ENCODE measurements at places on chromosomes 12 and 14.

GRCh38 chr14:99563749-99564129 is 40.3 kb downstream of the CCDC85C start:
- DNase-seq, result no peak

- no peak for DNase-seq
These were observed 379.3 kb upstream of the DCN start for GRCh38 chr12:91561958-91562325.

DNA sequence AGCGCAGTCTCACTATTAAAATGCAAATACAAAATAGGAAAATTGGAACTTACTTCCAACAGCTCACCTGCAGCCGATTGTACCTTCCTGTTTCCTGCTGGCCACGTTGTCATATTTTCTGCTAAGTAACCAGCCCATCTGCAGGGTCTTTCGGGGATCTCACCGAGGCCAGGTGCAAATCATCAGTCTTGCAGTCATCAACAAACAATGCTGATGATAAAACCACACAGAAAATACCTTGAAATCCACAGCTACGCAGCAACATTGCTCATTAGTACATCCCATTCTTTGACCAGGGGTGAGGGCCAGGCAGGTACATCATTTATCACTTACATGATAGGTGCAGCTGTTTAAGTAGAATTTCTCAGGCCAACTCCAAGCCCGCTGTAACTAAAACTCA is 406.9 kb downstream of the TMEM121 start:
- no peak for DNase-seq

GRCh38 chr12:38695057-38695456 is 210.3 kb downstream of the CPNE8 start:
- DNase-seq, result no peak

GRCh38 chr14:54023027-54023426 is 66.4 kb upstream of the BMP4 start:
- no peak for DNase-seq

DNA sequence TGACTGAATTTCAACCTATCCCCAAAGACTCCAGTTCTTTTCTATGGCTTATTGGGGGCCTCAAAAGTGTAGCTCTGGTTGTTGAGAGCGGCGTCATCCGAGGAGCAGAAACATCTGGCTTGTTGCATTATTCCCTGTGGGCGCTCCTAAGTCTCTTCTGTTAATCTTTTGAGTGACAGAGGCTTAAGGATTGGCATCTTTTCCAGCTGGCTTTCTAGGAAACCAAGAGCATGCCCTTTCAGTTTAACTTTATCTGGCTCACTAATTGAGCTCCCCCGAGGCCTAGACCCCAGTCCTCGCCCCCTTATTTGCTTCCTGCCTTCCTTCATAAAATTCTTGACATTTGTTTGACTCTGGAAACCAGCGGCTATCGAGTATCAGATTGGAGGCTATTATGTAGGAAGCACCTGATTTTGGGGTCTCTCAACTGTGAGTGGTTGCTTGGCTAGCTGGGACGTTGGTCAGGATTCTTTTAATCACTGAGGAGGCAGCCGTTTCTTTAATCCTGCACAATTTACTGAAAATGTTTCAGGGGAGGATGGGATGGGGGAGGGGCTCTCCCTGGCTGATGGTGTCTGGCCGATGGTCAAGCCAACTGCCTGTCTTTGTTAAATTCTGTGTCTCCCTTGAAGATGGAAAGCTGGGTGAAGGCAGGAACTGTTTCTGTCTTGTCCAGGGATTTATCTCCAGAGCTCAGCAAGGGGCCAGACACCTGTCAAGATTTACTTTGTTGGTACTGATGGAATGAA is 3.1 kb downstream of the SMOC1 start:
- DNase-seq, result no peak

DNA sequence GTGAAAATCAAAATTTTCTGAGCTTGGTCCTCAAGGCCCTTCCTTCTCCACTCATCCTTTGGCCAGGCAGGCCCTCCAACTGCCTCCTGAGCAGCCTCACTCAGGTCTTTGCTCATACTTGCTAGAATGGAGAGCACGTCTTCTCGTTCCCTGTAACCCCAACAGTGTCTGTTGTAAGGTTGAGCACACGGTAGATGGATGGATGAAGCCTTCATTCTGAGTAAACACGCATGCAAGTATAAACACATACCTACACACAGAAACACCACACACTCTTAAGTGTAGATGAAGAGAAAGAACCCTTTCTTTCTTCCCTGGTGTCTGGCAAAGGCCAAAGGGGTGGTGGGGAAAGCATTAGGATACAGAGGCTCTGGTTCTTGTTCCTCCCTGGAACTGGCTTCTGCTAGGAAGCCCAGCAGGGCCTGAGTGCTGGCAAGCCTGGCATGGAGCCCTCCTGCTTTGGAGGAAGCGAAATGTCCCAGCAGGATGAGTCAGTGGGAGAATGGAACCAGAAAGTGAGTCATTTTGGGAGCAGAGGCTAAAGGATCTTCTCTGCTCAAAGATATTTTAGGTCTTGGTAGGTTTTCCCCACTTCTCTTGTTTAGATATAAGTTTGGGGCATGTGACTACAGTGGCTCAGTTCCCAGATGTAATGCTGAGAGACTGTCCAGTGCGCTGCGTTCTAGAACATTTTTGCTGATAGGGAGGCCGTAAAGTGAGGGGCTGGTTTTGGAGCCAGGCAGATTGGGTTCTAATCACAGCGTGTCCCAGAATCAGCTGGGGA is 127.4 kb downstream of the CACNA1C start:
- no peak for DNase-seq

- no peak for DNase-seq
These were observed 6.2 kb upstream of the CCT2 start for GRCh38 chr12:69579029-69579428.

DNA sequence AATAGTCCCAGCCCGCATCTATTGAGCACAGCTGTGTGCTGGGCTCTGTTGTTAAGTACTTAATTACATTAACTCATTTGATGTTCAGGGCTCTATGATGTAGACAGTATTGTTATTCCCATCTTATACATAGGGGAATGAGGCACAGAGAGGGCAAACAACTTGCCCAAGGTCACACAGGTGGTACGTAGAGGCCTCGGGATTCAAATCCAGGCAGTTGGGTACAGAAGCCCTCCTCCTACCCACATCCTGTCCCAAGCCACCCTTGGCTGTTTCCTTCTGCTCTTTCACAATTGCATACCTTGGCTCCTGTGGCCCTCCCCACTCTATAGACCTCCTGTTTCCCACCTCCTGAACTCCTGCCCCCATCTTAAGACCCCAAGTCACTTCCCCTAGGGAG is 10.0 kb upstream of the GPR68 start:
- DNase-seq, result no peak

GRCh38 chr12:33322519-33322918 is 117.1 kb downstream of the SYT10 start:
- no peak for DNase-seq

GRCh38 chr12:32824596-32824995 is 68.9 kb upstream of the YARS2 start:
- DNase-seq, result no peak

- no peak for DNase-seq
These were observed 102.1 kb upstream of the RAP1B start for GRCh38 chr12:68508576-68508975.

- DNase-seq, result no peak
These were observed 123.4 kb downstream of the CMAS start for GRCh38 chr12:22169376-22169775.

DNA sequence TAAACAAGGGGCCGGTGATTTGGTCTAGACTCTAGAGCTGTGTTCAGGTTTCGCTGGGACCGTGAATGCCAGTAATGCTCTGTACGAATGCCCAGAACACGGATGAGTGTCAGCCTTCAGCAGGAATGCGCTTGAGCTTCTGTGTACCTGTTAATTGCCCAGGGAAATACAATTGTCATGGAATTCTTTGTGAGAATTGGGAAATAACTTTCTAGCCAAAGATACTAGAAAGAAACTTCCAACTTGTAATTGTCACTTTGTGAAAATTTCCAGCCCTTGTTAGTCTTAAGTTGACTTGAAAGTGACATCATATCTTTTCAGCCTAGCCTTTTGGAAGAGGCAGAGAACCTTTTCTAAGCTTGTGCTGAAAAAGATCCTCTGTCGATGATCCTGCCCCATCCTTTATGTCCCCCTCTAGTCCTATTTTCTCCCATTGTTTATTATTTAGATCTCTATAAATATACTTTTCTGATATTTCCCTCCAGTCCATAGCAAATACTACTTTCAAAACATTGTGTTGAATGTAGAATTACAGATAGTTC is 2.7 kb downstream of the CHST11 start:
- DNase-seq, result no peak

- DNase-seq, result peak; percentile 64
These were observed at the start of gene SNRNP35 for GRCh38 chr12:123457980-123458779. TSS of gene SNRNP35 (plus strand) at chr12:123458139. CDS start at chr12:123465541, 7,402 bp downstream.

DNA sequence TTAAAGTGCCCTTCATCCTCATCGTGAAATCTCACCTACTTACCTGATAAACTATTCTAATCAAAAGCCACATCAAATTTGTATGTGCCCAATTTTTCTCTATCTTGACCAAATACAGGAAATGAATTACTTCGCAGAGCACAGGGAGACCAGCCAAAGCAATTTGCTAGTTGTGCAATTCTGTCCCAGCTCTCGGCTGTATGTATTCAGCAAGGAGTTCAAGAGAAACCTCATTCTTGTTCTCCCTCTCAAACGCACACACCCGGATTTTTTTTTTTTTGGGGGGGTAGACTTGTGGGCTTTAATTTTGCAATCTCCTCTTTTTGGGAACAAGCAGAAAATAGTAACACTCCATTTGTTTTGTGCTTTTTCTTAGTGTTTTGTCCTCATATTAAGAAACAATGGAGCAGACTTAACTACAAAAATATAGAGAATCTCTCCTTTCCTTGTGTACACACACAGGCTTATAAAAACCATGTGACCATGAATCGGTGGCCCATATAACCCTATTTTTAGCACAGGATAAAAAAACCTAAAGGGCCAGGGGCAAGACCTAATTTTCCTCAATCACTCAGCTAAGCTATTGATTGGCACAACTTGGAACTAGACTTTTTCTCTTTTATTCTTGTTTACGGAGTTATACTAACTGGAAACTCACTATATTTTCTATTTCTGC is 64.2 kb downstream of the MBIP start:
- no peak for DNase-seq

Measured in hypothalamus (tissue), 51 donors.